ENCODE measurements at places on chromosomes 4 and X.
A peak's percentile ranks its signal among the peaks of the same experiment; 100 is the strongest.

DNA sequence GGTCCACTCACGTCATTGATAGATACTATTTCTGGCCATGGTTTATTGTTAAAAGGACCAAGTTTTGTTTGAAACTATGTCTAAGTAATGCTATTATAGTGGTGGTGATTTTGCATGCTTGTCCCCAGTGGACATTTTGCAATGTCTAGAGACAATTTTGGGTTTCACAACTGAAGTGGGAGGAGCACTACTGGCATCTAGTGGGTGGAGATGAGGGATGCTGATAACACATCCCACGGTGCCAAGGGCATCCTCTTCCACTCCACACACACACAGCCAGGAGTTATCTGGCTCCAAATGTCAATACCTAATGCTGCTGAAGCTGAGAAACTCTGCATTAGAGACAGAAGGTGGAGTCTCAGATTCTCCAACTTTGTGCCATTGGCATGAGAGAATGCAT is 131.2 kb downstream of the FRMPD4 start:
- DNase-seq, result no peak

- no peak for DNase-seq
Observed at GRCh38 chr4:144302704-144303536, 162.4 kb upstream of the GYPA start.

DNA sequence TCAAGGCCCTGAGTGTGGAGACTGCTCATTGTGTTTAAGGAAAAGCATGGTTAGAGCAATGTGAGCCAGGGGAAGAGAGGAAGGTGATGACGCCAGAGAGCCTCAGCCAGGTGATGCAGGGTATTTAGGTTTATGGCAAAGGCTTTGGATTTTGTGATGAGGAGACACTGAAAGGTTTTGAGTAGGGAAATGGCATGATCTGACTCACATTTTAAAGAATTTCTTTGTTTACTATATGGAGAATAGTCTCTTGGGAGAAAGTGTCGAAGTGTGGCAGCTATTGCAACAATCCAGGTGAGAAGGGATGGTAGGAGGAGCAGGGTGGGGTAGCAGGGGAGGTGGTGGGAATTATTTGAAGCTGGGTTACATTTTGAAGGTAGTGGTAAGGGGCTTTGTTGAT is 293.4 kb upstream of the IGFBP7 start:
- DNase-seq, result no peak

DNA sequence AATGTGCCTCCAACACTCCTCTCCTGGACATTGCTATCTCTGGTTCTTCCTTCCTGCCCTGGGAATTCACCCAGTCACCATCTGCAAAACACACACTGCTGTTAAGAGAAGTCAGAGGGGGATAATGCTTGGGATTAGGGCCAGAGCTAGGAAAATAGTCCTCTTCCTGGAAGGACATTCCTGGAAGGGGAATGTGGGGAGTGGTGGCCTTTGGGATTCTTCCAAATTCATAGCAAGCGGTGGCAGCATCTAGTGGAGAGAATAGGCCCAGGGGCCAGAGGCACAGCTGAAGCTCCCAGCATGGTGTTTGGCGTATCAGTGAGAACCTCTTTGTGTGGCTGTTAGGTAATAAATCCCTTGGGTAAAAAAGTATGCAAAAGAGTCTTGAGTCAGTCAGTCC is 34.3 kb downstream of the SHROOM4 start:
- no peak for DNase-seq

GRCh38 chrX:70497026-70497425 is 52.4 kb downstream of the DLG3 start:
- DNase-seq, result no peak

DNA sequence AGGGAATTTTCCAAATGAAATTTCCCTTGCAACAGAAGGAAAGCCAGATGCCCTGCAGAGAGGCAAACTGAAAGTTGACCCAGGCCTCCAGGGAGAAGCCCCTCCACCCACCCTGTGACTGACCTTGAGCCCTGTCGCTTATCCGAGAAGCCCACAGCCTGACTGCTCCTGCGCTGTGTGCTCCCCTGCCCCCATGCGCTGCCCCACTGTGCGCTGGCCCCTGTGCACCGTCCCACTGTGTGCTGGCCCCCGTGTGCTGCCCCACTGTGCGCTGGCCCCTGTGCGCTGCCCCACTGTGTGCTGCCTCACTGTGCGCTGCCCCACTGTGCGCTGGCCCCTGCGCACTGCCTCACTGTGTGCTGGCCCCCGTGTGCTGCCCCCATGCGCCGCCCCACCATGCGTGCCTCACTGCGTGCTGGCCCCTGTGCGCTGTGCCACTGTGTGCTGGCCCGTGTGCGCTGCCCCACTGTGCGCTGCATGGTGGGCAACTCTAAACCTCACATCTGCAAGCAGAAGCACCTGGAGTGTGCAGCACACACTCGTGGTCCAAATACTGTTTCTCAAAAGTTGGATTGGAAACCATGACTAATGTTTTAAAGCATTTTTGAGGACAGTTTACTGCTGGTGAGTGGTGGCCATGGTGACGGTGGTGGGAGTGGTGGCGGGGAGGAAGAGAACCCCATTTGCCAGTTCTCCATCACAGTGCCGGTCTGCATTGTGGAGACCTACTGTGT is 8.3 kb upstream of the GRPEL1 start:
- no peak for DNase-seq

DNA sequence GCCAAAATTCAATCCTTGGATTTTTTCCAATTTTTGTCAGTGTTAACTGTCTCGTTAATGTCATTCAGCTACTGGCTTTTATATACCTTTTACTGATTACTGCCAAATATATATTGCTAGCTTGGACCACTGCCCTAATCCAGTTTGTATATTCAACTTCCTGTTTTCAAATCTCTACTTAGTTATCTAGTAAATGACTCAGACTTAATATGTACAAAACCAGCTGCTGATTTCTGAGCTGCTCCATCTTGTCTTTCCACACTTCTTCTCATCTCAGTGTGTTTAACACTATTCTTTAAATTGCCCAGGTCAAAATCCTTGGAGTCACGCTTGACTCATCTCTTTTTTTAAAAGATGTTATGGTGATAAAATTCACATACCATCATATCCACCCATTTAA is 1196.7 kb downstream of the RAPGEF2 start:
- DNase-seq, result no peak

DNA sequence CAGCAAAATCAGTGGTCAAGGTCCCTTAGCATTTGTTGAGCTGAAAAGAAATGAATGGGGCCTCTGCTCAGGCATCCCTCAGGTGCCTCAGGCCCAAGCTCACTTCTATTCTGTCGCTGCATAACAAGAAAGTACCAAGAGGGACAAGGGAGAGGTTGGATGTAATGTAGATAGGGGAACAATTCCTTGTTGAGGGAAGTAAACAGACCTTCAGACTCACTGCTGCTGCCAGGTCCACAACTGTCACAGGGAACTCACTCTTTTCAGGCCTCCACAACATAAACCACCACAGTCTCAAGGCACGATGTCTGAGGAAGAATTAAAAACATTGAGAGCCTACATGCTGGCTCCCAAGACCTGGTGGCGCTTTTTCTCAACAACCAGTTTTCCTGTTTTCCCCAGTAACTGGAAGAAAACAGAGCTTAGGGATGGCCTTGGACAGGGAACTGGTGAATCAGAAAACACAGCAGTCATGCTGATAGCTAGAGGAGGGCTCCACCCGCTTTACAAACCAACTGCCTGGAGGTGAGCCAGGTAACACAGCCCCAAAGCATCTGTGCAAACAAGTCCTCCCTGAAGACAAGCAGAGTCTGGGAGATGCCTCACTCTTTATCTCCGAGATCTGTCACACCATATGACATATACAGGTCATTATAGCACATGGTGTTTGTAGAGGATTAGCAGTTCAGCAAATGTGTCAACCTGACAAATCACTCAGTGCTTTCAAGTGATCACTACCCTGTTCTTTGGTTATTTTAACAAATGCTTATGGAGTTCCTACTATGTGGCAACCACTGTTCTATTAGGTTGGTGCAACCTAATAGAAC is 14.3 kb upstream of the AWAT1 start:
- no peak for DNase-seq

DNA sequence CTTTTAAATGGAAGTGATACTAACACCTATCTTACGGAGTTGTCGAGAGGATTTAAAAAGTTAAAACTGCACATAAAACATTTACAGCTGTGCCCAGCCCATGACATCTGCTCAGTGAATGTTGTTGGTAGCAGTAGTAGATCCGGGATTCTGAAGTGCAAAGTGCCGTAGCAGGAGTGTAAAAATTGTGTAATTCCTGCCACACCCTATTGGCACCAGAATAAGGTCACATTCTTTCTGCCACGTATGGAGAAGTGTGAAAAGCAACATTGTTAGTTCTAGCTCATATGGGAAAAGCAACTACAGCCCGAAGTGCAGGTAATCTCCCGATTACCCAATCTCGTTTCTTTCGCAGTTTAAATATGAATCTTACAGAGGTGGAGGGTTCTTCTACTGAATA is 31.2 kb downstream of the PRIMPOL start:
- no peak for DNase-seq

DNA sequence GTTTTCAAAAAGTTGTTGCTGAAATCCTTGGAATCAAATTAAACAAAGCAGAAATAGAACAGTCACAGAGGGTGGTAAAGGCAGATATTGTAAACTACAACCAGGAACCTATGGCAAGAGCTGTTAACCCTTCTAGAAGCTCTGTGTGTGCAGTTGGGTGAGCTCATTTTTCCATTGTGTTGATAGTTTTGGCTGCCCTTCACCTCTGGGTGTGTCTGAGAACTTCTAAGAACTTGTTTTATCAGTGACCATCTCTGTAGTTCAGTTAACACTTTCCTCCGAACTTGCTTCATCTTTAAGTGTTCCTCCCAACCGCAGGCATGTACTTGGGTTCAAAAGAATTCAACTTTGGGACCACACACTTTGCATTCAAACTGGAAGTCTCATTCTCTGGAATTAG is 32.7 kb downstream of the RBMX start:
- DNase-seq, result no peak

DNA sequence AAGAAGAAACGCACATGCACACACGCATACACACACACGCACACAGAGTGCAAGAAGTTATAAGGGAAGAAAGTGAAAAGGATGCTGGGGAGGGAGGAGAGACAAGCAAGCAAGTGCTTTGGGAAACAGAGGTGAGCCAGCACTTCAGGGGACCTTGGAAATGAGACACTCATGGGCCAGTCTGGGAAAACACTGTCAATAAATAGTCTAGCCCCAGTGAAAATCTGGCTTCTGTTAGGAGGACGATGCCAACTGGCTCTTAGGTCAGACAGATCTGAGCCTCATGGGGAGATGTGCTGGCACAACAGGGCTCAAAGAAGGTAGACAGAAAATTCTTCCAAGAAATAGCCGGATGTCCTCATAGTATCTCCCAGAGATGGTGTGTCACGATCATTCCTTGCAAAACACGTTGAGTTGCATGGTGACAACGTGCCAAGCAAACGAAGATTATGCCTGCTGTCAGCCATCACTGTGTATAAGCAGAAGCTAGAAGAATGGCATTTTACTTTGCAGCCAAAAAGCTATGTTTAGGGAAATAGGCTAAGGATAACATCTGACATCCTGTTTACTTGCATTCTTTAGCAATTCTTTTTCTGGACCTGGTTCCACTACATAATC is 557 bp upstream of the ARHGEF6 start:
- DNase-seq, result no peak

DNA sequence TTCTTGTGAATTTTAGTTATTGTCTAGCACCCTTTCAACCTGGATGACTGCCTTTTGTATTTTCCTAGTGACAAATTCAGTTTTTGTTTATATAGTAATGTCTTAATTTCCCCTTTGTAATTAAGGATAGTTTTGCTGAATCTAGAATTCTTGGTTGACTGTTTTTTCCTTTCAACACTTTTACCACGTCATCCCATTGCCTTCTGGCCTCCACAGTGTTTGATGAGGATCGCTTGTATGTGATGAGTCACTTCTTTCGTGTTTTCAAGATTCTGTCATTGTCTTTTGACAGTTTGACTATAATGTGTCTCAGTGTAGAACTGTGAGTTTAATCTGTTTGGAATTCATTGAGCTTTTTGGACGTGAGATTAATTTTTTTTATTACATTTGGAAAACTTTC is 30.1 kb downstream of the KDM6A start:
- DNase-seq, result no peak

DNA sequence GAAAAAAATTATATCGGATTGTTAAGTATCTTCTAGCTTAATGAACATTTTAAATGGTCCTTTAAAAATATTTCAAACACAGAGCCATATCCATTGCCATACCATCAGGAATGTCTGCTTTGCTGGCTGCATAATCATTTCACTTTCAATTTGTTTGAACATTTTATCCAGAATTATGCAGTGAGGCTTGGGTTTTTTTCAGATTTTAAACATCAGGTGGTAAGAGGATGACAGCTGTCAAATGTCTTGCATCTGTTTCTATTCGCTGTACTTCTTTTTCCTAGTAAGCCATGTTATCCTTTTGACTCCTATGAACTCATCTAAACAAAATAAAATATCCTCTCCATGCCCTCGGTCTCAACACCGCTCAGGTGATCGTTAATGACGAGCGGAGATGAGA is 802 bp downstream of the RFC1 start:
- no peak for DNase-seq

DNA sequence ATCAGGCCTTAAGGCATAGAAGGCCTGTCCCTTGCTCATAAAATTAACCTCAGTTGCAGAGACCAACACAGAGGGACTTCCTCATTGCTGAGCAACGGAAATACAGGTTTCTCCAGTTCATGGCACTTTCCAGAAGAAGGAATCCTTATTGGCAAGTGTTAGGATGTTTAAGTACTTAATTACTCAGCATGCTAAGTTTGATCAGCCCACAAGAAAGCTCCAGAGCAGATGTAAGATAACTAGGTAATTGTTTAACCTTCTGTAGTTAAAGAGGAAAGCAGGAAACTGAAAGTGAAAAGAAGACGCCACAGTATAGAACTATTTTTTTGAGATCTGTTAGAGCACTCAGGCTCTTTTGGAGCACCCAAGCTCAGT is 33.5 kb downstream of the SMS start:
- no peak for DNase-seq

DNA sequence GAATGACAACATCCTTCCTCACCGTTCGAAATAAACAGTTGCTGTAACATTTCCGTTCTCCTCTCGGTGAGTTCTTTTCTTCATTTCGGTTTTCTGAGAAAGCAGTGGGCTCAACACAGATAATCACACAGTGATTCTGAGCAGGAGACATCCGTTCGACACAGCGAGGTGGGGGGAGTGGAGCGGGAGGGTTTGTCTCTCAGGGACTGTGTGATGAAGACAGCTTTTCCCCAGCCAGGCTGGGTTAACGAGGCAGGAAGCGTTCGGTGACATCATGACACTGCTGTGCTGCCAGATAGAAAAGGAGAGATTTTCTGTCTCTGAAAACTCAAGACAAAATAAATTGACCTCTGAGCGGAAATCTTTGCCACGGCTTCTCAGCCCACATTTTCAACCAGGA is 119.3 kb downstream of the CRLF2 start:
- DNase-seq, result peak; percentile 38

- no peak for DNase-seq
Observed at GRCh38 chr4:74037076-74037955, 1.2 kb downstream of the CXCL3 start.

GRCh38 chrX:14235004-14235403 is 205.3 kb upstream of the GEMIN8 start:
- no peak for DNase-seq

DNA sequence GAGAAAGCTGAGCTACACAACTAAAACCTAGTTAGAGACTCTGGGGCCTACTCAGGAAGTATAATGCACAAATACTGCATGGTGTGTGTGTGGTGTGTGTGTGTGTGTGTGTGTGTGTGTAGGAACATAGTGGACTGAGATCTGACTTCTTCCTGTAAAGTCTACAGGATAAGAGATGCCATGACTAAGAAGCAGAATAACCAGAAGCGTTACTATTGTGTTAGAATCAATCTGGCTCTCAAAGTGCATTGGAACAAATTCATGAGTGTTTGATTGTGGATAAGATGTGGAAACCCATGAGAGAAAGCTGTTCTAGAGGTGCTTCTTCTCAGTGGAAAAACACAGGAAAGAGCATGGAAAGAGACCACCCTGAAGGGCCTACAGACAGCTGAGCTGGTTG is 302.1 kb downstream of the INPP4B start:
- no peak for DNase-seq
